IMR-90 (cell line): ENCODE measurements at places on chromosomes 2 and 18. TPM values are rescaled to one million over a fixed set of nuclear protein-coding genes. Genes with fewer than 3 reads are reported as not detected.

OXER1 gene
- total RNA-seq: not detected in 2 replicates

ACVR2A gene
- 6.8 and 11.1 TPM in 2 replicates for total RNA-seq

CERS6 gene
- 5.7 and 9.4 TPM in 2 replicates for total RNA-seq

OSBPL6 gene
- 2.8 and 3.2 TPM in 2 replicates for total RNA-seq

FBXO41 gene
- total RNA-seq: 0.54 and 0.83 TPM in 2 replicates

ZSWIM2 gene
- total RNA-seq: 0.28 TPM in 1 of 2 replicates, not detected in the other

NLRC4 gene
- not detected in 2 replicates for total RNA-seq

STARD6 gene
- 0.28 TPM in 1 of 2 replicates, not detected in the other for total RNA-seq

RAX gene
- not detected in 2 replicates for total RNA-seq

TRIM43 gene
- not detected in 2 replicates for total RNA-seq

SOX11 gene
- 2.2 and 4.7 TPM in 2 replicates for total RNA-seq

C1QL2 gene
- total RNA-seq: not detected in 2 replicates

GRCh38 chr2:12261986-12262680 is 454.6 kb upstream of the TRIB2 start:
- no peaks in the 10 kb centered on the region for H3K36me3 ChIP-seq
- no peak overlapping the region for H3K4me3 ChIP-seq
- H3K27ac ChIP-seq: no peak overlapping the region
- no peaks in the 10 kb centered on the region for H3K27me3 ChIP-seq
- peaks cover 2% of the 10 kb centered on the region; the same call in 1 of the 2 replicates for H3K4me1 ChIP-seq

GRCh38 chr2:205681401-205682238 is 681 bp upstream of the NRP2 start:
- peak overlapping the region; percentile 90 for H3K4me3 ChIP-seq
- DNase-seq: no peak
- H3K36me3 ChIP-seq: no peaks in the 10 kb centered on the region; the same call in 1 of the 2 replicates
- H3K27ac ChIP-seq: peak overlapping the region; percentile 75
- no peaks in the 10 kb centered on the region for H3K27me3 ChIP-seq

GRCh38 chr2:19933351-19933981 is 31.7 kb upstream of the TTC32 start:
- peak; percentile 64 for DNase-seq
- no peak overlapping the region for H3K4me3 ChIP-seq
- peaks cover 14% of the 10 kb centered on the region for H3K36me3 ChIP-seq
- H3K27me3 ChIP-seq: no peaks in the 10 kb centered on the region
- H3K27ac ChIP-seq: peak overlapping the region; percentile 88

DNA sequence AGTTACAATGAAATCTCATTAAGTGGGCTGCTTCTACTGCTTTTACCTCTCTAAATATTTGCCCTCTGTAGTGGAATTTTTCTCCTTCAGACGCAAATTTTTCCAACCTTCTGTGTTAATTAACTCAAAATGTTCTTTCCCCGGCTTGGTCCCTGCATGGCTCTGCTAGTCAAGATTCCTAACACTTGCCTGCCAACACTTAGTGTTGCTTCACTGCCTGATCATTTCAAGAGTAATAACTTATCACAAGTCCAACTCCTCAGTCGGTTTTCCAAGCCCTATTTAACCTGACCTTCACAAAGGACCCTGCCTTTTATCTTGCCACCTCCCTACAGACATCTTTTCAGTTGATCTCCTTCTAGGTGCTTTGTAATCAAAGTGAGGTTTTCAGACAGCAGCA is 142.7 kb downstream of the HRH4 start:
- no peak for DNase-seq
- peaks cover 2% of the 10 kb centered on the region; the same call in 1 of the 2 replicates for H3K4me1 ChIP-seq
- H3K27me3 ChIP-seq: peaks cover 5% of the 10 kb centered on the region; the same call in 1 of the 2 replicates
- H3K36me3 ChIP-seq: no peaks in the 10 kb centered on the region

DNA sequence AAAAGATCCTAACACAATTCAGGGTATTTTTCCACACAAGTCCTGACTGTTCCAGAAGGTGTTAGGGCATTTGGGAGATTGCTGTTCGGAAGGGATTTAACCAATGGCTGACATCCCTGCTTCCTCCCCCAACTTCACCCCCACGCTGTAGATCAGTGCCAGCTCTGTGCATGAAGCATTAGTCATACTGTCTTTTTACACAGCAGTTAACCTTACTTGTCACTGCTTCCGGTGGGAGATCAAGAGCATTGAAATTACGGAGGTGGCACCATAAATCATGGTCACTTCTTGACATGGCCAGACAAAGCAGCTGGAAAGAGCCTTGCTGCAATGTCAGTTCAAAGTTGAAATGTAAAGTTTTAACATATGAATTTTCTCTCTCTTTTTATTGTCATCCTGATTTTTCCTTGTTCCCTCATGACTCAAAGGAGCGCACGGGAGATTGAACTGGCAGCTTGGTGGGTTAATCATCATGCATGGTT is 70.2 kb downstream of the HRH4 start:
- no peak overlapping the region for H3K27ac ChIP-seq
- no peak overlapping the region for H3K4me3 ChIP-seq
- peak; percentile 56 for DNase-seq
- no peaks in the 10 kb centered on the region for H3K36me3 ChIP-seq

DNA sequence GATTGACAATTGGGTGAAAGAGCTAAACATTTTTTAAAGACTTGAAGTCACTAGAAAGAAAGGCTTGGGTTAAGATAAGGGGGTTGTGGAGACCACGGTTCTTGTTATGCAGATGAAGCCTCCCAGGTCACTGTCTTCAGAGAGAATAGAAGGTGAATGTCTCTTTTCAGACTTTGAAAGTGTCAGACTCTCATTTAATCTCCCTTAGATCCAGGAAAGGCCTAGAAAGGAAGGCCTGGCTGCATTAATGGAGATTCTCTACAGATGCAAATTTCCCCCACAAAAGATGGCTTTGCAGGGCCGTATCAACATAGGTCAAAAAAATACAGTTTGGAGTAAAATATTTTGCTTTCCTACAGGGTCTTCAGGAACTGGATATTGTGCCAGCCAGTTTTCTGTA is 193.9 kb downstream of the RTP5 start:
- no peak overlapping the region for H3K27ac ChIP-seq
- peaks cover 8% of the 10 kb centered on the region for H3K27me3 ChIP-seq
- H3K4me1 ChIP-seq: no peaks in the 10 kb centered on the region
- DNase-seq: no peak
- no peaks in the 10 kb centered on the region for H3K36me3 ChIP-seq

DNA sequence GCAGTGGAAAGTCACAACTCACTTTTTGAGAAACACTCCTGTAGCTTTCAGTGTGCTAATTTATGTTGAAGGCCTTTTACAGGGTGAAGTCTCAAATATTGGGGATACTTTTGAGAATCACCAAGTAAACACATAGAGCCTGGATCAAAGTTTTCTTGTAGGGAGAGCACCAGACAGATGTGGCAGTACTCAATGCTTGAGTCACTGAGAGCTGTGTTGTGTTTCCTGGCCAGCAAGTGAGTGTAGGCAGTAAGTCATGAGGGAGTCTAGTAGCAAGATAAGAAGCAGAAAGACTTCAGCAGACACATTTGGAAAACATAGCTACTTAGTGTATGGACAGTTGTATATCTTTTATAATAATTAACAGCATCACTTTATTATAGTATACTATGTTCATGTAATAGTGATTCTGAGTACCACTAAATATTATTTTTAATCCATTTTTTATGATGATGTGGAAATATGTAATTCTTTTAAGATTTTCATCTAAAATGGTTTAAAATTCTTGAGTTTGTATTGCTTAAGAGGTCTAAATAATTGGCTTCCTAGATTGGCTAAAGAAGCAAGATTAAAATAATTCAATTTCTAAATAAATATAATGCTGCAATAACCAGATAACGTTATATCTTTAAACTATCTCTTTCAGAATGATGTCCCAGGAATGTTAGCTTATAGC is 12.8 kb downstream of the PSMD1 start:
- no peaks in the 10 kb centered on the region for H3K27me3 ChIP-seq
- no peak overlapping the region for H3K4me3 ChIP-seq
- H3K4me1 ChIP-seq: no peaks in the 10 kb centered on the region
- H3K36me3 ChIP-seq: peaks cover 18% of the 10 kb centered on the region

DNA sequence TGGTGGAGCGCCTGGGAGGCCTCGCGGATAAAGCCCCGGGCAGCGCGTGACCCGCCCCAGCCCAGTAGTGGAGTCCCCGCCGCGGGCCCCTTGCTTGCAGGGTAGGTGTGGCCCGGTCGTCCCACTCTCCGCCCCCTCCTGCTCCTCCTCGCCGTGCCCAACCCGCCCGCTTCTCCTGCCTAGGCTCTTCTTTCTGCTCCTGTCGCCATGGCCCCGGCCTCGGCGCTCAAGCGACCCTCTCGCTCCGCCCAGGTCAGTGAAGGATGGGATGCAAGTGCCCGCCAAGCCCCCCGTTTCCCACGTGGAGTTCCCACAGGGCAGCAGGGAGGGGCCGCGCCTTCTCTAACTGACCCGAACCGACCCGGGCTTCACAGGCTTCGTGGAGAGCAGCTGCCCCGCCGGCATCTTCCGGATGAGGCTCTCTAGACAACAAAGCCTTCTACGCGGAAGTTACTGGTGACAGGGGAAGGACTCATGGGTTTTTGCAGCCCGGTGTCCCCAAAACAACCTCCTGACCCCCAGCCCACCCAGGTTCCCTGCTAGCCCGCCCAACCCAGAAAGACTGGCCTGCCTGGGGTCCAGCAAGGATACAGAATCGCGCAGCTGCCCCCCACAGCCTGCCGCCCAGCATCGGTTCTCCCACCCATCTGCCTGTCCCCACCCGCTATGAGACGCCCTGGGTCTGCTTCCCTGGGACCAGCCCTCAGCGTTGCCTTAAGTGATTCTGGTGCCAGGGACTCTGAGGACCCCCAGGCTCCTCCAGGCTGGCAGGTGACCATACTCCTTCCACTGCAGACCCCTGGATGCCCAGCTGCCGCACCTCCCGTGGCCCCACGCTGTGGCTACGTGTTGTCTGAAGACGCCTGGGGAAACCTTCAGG is 32.8 kb downstream of the TTC32 start:
- H3K36me3 ChIP-seq: no peaks in the 10 kb centered on the region
- peaks cover 6% of the 10 kb centered on the region; the same call in 1 of the 2 replicates for H3K4me1 ChIP-seq
- peak overlapping the region; percentile 50 for H3K4me3 ChIP-seq
- H3K27me3 ChIP-seq: peaks cover 35% of the 10 kb centered on the region

- H3K4me3 ChIP-seq: no peak overlapping the region
- H3K27me3 ChIP-seq: peaks cover 5% of the 10 kb centered on the region
- no peaks in the 10 kb centered on the region for H3K36me3 ChIP-seq
- no peak for DNase-seq
Measured at GRCh38 chr2:204033611-204034495, 97.3 kb downstream of the ICOS start.

GRCh38 chr2:168685600-168686451 is 116.6 kb upstream of the NOSTRIN start:
- no peak overlapping the region for H3K27ac ChIP-seq
- DNase-seq: no peak
- no peaks in the 10 kb centered on the region for H3K36me3 ChIP-seq
- H3K4me3 ChIP-seq: no peak overlapping the region
- peaks cover 6% of the 10 kb centered on the region for H3K4me1 ChIP-seq

- peaks cover 80% of the 10 kb centered on the region for H3K36me3 ChIP-seq
- no peak for DNase-seq
- H3K27me3 ChIP-seq: no peaks in the 10 kb centered on the region
Measured at GRCh38 chr2:74881176-74881575, 47.2 kb downstream of the HK2 start.

GRCh38 chr2:172977270-172978062 is 98.2 kb upstream of the MAP3K20 start:
- no peaks in the 10 kb centered on the region for H3K4me1 ChIP-seq
- no peaks in the 10 kb centered on the region for H3K36me3 ChIP-seq
- H3K4me3 ChIP-seq: no peak overlapping the region

- H3K4me1 ChIP-seq: peaks cover 9% of the 10 kb centered on the region
- DNase-seq: no peak
- H3K36me3 ChIP-seq: peaks cover 20% of the 10 kb centered on the region
- H3K4me3 ChIP-seq: no peak overlapping the region
- H3K27ac ChIP-seq: peak overlapping the region; percentile 56; the same call in 1 of the 2 replicates
Measured at GRCh38 chr2:36587101-36587500, 10.9 kb downstream of the FEZ2 start.

- H3K27ac ChIP-seq: no peak overlapping the region
- no peaks in the 10 kb centered on the region for H3K27me3 ChIP-seq
- H3K36me3 ChIP-seq: no peaks in the 10 kb centered on the region
- H3K4me1 ChIP-seq: no peaks in the 10 kb centered on the region
- no peak for DNase-seq
Measured at GRCh38 chr2:16578081-16578480, 87.6 kb downstream of the CYRIA start.

- no peaks in the 10 kb centered on the region for H3K36me3 ChIP-seq
- no peak for DNase-seq
- no peak overlapping the region for H3K4me3 ChIP-seq
- no peaks in the 10 kb centered on the region for H3K4me1 ChIP-seq
- H3K27ac ChIP-seq: no peak overlapping the region
Measured at GRCh38 chr2:7530001-7530400, 612.8 kb downstream of the RNF144A start.

- peaks cover 13% of the 10 kb centered on the region for H3K4me1 ChIP-seq
- no peaks in the 10 kb centered on the region for H3K36me3 ChIP-seq
- no peak overlapping the region for H3K27ac ChIP-seq
- no peaks in the 10 kb centered on the region for H3K27me3 ChIP-seq
- H3K4me3 ChIP-seq: no peak overlapping the region
Measured at GRCh38 chr2:207223051-207223450, 57.3 kb upstream of the KLF7 start.

GRCh38 chr2:133814890-133815289 is 246.6 kb upstream of the NCKAP5 start:
- H3K27me3 ChIP-seq: no peaks in the 10 kb centered on the region
- DNase-seq: no peak
- H3K27ac ChIP-seq: no peak overlapping the region
- no peaks in the 10 kb centered on the region for H3K36me3 ChIP-seq
- H3K4me3 ChIP-seq: no peak overlapping the region

GRCh38 chr2:31886700-31887099 is 124.1 kb downstream of the MEMO1 start:
- H3K4me1 ChIP-seq: peaks cover 2% of the 10 kb centered on the region; the same call in 1 of the 2 replicates
- H3K4me3 ChIP-seq: no peak overlapping the region
- peaks cover 3% of the 10 kb centered on the region for H3K36me3 ChIP-seq
- no peak for DNase-seq

DNA sequence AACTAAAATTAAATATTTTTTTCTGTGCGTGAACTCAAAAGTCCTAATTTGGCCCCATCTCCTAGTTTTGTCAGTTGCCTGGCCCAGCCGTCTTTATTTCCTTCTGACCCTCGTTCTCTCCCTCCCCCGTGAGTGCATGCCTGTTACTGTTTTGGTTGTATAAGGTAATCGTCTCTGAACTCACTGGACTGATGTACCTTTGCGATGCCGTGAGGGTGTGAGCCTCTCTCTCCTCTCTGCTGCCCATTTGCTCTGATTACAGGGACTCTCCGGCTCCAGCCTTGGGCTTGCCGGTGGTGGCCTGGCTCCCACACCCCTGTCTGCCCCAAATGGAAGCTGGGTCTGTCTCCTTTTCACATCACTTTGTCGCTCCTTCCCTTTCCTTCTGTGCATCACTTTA is 66.5 kb upstream of the RBM44 start:
- H3K4me1 ChIP-seq: peaks cover 26% of the 10 kb centered on the region
- H3K36me3 ChIP-seq: peaks cover 16% of the 10 kb centered on the region
- H3K27me3 ChIP-seq: no peaks in the 10 kb centered on the region
- no peak overlapping the region for H3K4me3 ChIP-seq

DNA sequence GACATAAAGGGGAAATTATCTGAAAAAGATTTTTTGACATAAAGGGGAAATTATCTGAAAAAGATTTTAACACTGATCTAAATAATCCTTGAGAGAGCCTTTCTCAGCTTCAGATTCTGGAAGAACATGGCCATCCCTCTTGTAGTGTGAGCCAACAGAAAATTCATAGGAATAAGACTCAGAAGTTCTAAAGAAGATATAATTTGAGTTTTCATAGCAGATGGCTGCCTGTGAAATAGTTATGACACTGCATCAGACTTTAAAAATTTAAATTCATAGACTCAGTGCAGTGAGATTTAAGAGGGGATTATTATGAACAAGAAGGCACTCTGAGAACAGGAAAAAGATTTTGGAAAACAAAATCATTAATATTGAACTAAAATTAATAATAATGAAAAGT is 50.6 kb downstream of the NCOA1 start:
- no peaks in the 10 kb centered on the region for H3K27me3 ChIP-seq
- no peak overlapping the region for H3K4me3 ChIP-seq
- no peaks in the 10 kb centered on the region for H3K36me3 ChIP-seq
- H3K27ac ChIP-seq: no peak overlapping the region
- H3K4me1 ChIP-seq: no peaks in the 10 kb centered on the region
- DNase-seq: no peak
